ENCODE measurements at places on chromosomes 12 and 14. TPM values are rescaled to one million over a fixed set of nuclear protein-coding genes. Genes with fewer than 3 reads are reported as not detected.
A peak's percentile ranks its signal among the peaks of the same experiment; 100 is the strongest.

CAPZA3 gene
- not detected for total RNA-seq

SERPINA5 gene
- total RNA-seq, result 1.6 TPM

TMTC1 gene
- total RNA-seq, result 87.6 TPM

ANKRD33 gene
- 0.17 TPM for total RNA-seq

CMA1 gene
- not detected for total RNA-seq

SIX6 gene
- 0.11 TPM for total RNA-seq

B3GNT4 gene
- 6.0 TPM for total RNA-seq

TDRD9 gene
- 1.4 TPM for total RNA-seq

MUCL1 gene
- total RNA-seq, result not detected

ABCD2 gene
- total RNA-seq, result 21.2 TPM

DNA sequence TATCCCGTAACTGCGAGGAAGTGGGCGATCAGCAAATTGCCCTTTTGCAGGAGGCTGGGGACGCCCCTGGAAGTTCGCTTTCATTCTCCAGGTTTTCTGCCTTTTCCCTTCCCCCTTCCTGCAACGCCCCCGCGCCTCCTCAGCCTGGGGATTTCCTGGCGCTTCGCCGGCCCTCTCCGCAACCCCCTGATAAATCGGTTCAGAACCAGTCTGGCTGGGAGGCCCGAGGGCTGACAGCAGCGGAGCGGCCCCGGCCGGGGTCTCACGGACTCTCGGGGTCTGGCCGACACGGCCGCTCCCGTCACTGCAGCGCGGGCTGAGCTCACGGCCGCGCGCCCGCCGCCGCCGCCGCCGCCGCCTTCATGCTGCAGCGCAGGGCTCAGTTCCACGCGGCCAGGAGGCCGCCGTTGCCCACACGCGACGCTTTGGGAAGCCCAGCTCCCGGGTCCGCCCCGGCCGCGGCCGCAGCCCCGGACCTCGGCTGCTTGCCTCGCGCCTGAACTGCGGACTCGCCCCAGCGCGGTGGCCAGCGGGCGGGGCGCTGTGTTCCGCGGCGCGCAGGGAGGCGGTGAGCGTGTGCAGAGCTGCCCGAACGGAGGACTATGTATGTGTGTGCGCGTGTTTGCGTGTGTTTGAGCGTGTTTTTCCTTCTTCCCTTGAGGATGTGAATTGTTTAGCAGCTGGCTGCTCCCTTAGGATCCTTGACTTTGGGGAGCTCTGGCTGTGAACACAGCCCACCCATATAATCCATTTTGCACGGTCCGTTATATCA, at the start of gene LRFN5:
TSS of gene LRFN5 (plus strand) at position 345 of the 772 bp plus-strand sequence.
- peak within 1 kb of the TSS; percentile 92 for H3K27ac ChIP-seq
- peak within 1 kb of the TSS; percentile 81 for H3K4me3 ChIP-seq
- no peaks in the 10 kb centered on the region for H3K36me3 ChIP-seq
- peak; percentile 48 for DNase-seq

DNA sequence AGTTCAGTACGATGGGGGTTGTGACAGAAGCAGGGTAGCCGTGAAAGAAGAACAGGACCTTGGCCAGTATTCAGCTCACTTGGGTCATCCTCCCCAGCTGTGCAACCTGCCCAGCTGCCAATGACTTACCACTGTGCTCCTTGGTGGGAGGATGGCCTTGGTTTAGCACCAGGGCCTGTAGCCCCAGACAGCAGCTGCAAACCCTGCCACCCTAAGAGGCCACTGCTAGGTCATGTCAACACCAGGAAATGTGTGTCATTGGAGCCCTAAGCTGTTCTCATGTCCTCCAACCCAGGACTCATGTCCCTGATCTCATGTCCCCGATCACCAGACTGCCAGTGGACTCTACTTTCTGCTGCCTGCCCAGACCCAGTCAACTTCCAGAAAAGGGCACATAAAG, 3.0 kb upstream of the CRACR2A start:
- peaks cover 16% of the 10 kb centered on the region for H3K4me1 ChIP-seq
- H3K4me3 ChIP-seq, result no peak overlapping the region
- H3K27ac ChIP-seq, result no peak overlapping the region
- H3K36me3 ChIP-seq, result no peaks in the 10 kb centered on the region
- DNase-seq, result no peak

GRCh38 chr14:24634158-24634557, at the start of gene GZMB:
GZMB (minus strand) TSS chr14:24634190; CDS start chr14:24634160, 30 bp downstream.
- H3K27me3 ChIP-seq, result peaks cover 2% of the 10 kb centered on the region
- H3K4me3 ChIP-seq, result no peak within 1 kb of the TSS
- no peaks in the 10 kb centered on the region for H3K4me1 ChIP-seq
- H3K36me3 ChIP-seq, result no peaks in the 10 kb centered on the region

DNA sequence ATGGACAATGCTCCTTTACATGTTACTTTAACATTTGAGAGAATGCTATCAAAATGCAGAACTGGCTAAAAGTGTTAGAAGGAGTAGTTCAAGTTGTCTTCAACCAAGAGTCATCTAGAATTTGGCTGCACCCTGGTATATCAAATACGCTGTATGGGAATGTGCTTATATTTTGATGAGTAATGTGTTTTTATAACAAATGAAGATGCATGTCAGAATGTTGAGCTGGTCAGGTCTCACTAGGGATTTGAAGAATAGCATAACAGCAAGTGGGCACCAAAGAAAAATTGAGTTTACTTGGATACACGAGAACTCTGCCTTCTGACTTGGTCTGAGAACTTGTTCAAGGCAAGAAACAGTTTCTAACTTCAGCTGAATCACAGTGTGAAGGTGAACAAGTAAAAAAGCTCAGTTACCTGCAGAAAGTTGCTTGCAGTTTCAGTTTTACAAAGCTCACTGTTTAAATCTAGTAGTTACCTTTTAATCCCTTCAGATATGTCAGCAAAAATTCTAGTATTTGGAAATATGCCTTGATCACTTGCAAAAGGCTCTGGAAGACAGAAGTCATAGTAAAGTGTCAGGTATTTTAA, 82.3 kb downstream of the PDE3A start:
- H3K4me1 ChIP-seq, result peaks cover 3% of the 10 kb centered on the region
- DNase-seq, result no peak
- no peaks in the 10 kb centered on the region for H3K27me3 ChIP-seq
- no peaks in the 10 kb centered on the region for H3K36me3 ChIP-seq
- no peak overlapping the region for H3K4me3 ChIP-seq

GRCh38 chr14:94631536-94632304, 19.5 kb downstream of the SERPINA3 start:
- no peaks in the 10 kb centered on the region for H3K4me1 ChIP-seq
- H3K36me3 ChIP-seq, result no peaks in the 10 kb centered on the region
- H3K27me3 ChIP-seq, result no peaks in the 10 kb centered on the region
- no peak overlapping the region for H3K27ac ChIP-seq
- DNase-seq, result no peak

DNA sequence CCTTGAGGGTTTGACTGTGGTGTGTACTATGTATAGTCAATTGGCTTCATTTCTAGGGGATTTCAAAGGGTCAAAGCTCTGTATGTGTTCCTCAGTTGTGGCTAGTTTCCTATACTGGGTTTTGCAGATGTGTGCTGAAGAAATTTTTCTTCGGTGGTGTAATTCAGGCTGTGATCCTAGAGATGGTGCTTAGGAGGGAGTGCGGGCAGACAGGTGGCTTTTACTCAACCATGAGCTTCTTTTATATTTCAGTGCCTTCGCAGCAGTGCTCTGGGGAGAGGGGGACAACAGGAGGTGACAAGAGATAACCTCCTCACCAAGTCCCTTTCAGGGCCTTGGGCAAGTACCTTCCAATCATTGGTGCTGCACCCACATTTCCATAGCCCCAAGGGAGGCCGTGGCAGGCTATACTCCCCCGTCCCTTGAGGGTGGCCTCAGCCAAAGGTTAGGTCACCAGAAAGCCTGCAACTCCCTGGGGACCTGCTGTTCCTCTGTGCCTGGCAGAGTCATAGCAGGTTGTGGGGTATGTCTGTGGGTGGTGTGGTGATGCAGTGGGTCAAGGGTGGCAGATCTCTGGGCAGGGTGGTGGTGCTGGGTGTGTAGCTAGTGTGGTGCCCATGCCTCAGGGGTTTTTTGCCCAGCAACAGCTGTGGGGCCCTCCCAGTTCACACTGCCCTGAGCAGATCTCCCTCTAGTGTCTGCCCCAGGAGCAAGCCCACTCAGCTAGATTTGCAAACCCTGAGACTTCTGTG, 37.0 kb upstream of the TMX1 start:
- H3K4me1 ChIP-seq, result no peaks in the 10 kb centered on the region
- no peaks in the 10 kb centered on the region for H3K27me3 ChIP-seq
- H3K36me3 ChIP-seq, result no peaks in the 10 kb centered on the region
- DNase-seq, result no peak
- no peak overlapping the region for H3K27ac ChIP-seq

DNA sequence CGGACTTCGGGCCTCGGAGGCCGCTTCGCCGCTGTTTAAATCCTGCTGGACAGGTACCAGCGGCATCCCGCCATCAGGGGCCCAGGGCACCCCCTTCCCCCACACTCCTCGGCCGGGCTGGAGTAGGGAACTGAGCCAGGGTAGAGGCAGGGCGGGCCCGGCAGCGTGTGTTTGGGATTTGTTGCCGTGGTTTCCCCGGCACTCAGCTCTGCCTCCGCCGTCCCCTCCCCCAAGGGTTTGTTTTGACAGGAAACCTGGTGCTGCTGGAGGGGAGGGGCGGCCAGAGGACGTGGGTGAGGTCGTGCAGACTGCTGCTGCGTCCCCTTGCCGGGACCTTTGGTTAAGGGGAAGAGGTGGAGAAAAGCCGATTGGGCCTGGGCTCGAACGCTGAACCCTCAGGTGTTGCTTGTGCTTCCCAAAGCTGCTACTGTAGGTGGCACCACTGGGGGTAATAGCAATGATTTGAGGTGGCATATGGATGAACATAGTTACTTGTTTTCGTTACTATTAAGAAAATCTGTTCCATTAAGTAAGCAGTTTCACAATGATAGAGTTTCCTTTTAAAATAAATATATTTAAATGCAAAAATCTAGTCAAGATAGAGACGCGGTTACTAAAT, 778 bp downstream of the TCP11L2 start:
- H3K27ac ChIP-seq, result peak overlapping the region; percentile 86
- peaks cover 19% of the 10 kb centered on the region for H3K4me1 ChIP-seq
- peak overlapping the region; percentile 97 for H3K4me3 ChIP-seq
- H3K27me3 ChIP-seq, result no peaks in the 10 kb centered on the region
- H3K36me3 ChIP-seq, result no peaks in the 10 kb centered on the region

- no peaks in the 10 kb centered on the region for H3K4me1 ChIP-seq
- DNase-seq, result no peak
- H3K4me3 ChIP-seq, result no peak overlapping the region
Measured at GRCh38 chr12:58812214-58812613, 108.1 kb downstream of the LRIG3 start.

DNA sequence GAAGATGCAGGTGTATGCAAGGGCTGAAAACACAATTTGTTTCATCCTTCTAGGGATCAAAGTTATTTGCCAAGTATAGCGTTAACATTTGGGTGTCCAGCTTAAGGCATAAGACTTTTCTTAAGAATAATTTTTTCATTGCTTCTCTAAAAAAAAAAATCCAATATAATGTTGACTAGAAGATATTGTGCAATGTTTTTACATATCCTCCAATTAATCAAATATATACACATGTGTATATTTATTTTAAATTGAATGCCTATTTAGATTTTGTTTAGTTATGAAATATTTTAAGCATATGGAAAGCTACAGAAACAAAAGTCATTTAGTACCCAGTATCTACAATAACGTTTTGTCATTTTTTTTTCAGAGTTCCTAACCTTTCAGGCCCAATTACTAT, 28.5 kb upstream of the KRR1 start:
- no peaks in the 10 kb centered on the region for H3K36me3 ChIP-seq
- no peaks in the 10 kb centered on the region for H3K4me1 ChIP-seq
- no peak overlapping the region for H3K27ac ChIP-seq
- no peaks in the 10 kb centered on the region for H3K27me3 ChIP-seq
- H3K4me3 ChIP-seq, result no peak overlapping the region
- DNase-seq, result no peak

- H3K4me1 ChIP-seq, result no peaks in the 10 kb centered on the region
- no peak for DNase-seq
- no peak overlapping the region for H3K27ac ChIP-seq
- H3K27me3 ChIP-seq, result no peaks in the 10 kb centered on the region
Measured at GRCh38 chr14:66311990-66312389, 174.2 kb upstream of the CCDC196 start.

GRCh38 chr14:89349171-89350008, 67.6 kb downstream of the FOXN3 start:
- peak overlapping the region; percentile 86 for H3K27ac ChIP-seq
- no peaks in the 10 kb centered on the region for H3K27me3 ChIP-seq
- peak; percentile 94 for DNase-seq
- peaks cover 4% of the 10 kb centered on the region for H3K36me3 ChIP-seq
- no peak overlapping the region for H3K4me3 ChIP-seq
- H3K4me1 ChIP-seq, result peaks cover 39% of the 10 kb centered on the region

DNA sequence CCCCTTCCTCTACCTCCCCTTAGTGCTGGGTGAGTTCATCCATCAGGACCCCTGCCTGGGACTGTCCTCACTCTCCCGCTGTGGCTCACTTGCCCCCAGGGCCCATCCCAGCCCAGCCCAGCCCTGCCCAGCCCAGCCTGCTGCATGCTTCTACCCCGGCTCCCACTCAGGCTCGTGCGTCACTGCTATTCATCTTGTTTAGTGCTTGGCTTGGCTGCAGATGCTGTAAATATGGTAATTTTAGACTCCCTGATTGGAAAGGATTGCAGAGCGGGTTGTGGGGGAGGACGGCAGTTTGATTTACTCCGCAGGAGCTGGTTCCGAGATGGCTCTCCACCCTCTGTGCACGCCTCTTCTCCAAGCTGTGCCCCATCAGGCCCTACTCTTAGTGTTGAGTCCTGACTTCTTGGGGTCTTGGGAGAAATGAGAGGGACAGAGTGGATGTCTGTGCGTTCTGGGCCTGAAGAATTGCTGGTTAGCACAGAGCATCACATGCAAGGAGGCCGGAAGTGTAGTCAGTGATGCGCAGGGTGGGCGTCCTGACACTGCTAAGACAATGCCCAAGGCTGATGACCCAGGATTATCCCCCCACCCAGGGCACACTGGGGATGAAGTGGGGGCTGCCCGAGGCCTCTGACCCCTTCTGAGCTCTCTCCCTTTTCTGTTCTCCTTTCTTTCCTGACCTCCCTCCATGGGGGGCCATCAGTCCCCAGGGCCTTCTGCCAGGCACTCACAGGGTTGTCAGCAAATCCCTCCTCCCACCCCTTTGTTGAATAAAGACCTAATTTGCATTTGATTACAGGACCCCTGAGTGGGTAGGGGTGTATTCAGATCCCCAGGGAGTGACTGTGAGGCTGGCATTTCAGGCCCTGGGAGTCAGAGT, 244.4 kb downstream of the ZFP36L1 start:
- H3K4me3 ChIP-seq, result no peak overlapping the region
- peak; percentile 70 for DNase-seq
- peak overlapping the region; percentile 98 for H3K27ac ChIP-seq
- H3K36me3 ChIP-seq, result no peaks in the 10 kb centered on the region
- peaks cover 33% of the 10 kb centered on the region for H3K4me1 ChIP-seq
- no peaks in the 10 kb centered on the region for H3K27me3 ChIP-seq

- no peaks in the 10 kb centered on the region for H3K27me3 ChIP-seq
- DNase-seq, result no peak
- H3K27ac ChIP-seq, result no peak overlapping the region
- H3K4me1 ChIP-seq, result peaks cover 93% of the 10 kb centered on the region
Measured at GRCh38 chr14:103546652-103547454, 15.6 kb downstream of the BAG5 start.

GRCh38 chr12:116389990-116390389, 112.5 kb upstream of the MED13L start:
- no peaks in the 10 kb centered on the region for H3K27me3 ChIP-seq
- no peaks in the 10 kb centered on the region for H3K36me3 ChIP-seq
- H3K4me1 ChIP-seq, result peaks cover 5% of the 10 kb centered on the region
- H3K4me3 ChIP-seq, result no peak overlapping the region
- DNase-seq, result peak; percentile 73
- H3K27ac ChIP-seq, result no peak overlapping the region

Data from spinal cord (tissue), 10 donors.